ENCODE measurements at places on chromosomes 4 and X. TPM values are rescaled to one million over a fixed set of nuclear protein-coding genes. Genes with fewer than 3 reads are reported as not detected.

GLOD5 gene
- 2.8 TPM for polyA plus RNA-seq

TCEAL7 gene
- polyA plus RNA-seq = 42.0 TPM

RHOH gene
- 0.67 TPM for polyA plus RNA-seq

GRCh38 chr4:119310826-119311225, 11.1 kb downstream of the FABP2 start:
- DNase-seq = no peak

GRCh38 chrX:48934581-48935300, 15.9 kb upstream of the PIM2 start:
- no peak for DNase-seq

GRCh38 chrX:85627363-85627762, 247.9 kb upstream of the POF1B start:
- DNase-seq = no peak

GRCh38 chrX:3159995-3160720, 118.9 kb downstream of the ARSF start:
- no peak for DNase-seq

- DNase-seq = no peak
These were observed 73.9 kb upstream of the C4orf50 start for GRCh38 chr4:6092131-6092530.

- DNase-seq = no peak
These were observed 44.1 kb downstream of the SMIM20 start for GRCh38 chr4:25958110-25958509.

- DNase-seq = no peak
These were observed 28.6 kb upstream of the BBS12 start for GRCh38 chr4:122703868-122704267.

GRCh38 chrX:261919-262352, 19.2 kb upstream of the PLCXD1 start:
- no peak for DNase-seq

GRCh38 chr4:8439168-8439567, 1.4 kb downstream of the ACOX3 start:
- no peak for DNase-seq

- no peak for DNase-seq
These were observed 30.5 kb downstream of the STARD8 start for GRCh38 chrX:68677998-68678397.

DNA sequence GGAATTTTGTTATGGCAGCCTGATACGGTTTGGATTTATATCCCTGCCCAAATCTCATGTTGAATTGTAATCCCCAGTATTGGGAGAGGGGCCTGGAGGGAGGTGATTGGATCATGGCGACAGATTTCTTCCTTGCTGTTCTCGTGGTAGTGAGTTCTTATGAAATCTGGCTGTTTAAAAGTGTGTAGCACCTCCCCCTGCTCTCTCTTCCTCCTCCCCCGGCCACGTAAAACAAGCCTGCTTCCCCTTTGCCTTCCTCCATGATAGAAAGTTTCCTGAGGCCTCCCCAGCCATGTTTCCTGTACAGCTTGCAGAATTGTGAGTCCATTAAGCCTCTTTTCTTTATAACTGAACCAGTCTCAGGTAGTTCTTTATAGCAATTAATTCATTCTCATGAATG, 37.9 kb downstream of the SUPT20HL2 start:
- DNase-seq = no peak

DNA sequence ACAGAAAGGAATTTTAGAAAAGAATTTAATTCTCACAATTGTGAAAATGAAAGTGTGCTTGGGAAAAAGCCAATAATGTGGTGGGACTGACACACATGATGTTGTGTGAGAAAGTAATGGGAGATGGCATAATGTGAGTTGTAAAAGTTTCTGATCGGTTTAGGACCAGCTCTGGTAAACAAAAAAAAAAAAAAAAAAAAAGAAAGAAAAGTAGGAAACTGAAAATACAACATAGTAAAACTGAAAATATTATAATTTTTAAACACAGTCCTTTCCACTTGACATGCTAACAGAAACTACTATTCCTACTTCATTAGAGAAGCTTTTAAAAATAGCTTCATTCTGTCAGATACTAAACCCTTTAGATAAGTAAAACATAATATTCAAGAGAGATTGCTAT, 28.2 kb downstream of the RAP1GDS1 start:
- DNase-seq = no peak

Data from right renal cortex interstitium (tissue), 3 donors.